ENCODE measurements at places on chromosomes 6 and 20.

DNA sequence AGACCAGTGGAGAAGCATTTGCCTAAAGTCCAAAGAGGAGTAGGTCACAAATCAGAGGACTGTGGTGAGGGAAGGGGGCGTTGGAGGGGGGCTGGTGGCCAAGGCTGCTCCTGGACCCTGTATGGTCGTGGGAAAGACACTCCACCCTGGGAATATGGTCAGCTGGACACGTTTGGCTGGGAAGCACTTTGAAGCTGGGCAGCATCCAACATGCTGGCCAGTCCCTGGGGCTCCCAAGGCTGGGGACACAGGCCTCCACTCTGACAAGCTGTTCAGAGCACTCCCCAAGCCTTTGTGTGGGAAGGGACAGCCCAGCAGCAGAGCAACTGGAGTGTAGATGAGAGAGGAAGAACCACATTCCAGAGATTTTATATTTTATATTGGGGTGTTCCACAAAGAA is 203.2 kb downstream of the ANKRD60 start:
- no peak for DNase-seq

- DNase-seq: no peak
These were observed 20.5 kb upstream of the ZNF133 start for GRCh38 chr20:18267815-18268214.

GRCh38 chr20:57247292-57247965 is 19.0 kb downstream of the BMP7 start:
- no peak for DNase-seq

DNA sequence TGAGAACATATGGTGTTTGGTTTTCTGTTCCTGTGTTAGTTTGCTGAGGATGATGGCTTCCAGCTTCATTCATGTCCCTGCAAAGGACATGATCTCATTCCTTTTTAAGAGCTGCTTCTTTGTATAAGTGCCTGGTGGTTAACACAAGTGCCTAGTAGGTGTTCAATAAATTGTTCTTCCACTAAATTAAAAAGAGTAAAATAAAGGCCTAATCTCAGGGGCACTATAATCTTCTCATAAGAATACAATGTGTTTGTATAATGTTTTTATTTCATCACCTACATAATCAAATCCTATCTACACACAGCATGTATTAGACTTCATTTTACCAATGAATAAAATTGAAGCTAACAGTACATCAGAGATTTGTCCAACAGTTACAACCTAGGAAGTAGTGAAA is 252.7 kb downstream of the KHDC1L start:
- no peak for DNase-seq

DNA sequence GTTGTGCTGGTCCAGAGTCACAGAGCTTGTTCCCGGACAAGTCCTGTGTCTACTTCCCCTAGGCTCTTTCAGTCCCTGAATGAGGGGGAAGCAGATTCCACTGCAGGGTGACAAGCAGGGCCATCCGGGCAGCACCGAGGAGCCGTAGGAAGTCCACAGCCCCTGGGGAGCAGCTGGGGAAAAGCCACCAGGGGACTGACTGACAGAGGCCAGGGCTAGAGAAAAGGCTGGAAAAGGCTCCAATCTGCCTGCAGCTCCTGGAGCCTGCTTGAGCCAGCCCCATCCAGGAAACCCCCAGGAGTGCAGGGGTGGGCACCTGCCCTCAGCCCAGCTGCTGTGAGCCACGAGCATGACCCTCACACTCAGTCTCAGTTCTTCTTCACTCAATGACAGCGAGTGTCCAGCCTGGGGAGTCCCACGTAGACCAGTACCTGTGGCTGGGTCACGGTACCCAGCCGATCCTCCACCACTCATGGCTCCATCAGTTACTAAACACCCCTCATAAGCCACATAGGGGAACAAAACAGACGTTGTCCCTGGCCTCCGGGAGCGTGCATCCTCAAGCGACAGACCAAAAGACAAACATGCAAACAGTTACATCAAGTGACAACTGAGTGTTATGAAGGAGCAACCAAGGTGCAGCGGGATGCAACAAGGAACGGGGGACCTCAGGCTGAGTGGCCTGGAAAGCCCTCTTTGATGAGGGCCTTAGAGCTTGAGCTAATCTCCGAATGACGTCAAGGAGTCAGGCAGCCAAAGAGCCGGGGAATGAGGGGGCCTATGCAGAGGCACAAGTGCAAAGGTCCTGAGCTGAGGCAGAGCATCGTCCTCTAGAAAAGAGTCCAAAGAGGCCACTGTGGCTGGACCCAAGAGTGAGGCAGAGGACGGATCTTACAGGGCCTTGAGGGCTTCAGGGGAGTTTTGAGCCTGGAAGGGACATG is 24.8 kb upstream of the VSTM2L start:
- DNase-seq: no peak

DNA sequence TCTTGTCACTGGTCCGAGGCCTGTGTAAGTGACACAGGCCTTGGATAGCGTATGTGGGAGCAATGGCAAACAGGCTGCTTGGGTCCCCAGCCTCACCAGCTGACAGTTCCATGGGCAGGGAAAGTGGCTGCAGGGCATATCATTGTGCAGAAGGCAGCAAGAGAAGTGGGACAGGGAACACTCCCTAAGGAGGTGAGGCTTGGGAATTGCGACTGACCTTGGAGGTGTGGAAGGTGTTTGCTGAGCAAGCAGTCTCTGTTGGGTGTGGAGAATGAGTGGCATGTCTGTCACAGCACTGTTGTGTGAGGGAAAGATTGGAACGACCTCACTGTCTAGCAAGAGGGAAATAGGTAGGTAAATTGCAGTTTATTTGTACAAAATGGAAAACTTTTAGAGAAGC is 16.8 kb downstream of the POFUT1 start:
- no peak for DNase-seq

DNA sequence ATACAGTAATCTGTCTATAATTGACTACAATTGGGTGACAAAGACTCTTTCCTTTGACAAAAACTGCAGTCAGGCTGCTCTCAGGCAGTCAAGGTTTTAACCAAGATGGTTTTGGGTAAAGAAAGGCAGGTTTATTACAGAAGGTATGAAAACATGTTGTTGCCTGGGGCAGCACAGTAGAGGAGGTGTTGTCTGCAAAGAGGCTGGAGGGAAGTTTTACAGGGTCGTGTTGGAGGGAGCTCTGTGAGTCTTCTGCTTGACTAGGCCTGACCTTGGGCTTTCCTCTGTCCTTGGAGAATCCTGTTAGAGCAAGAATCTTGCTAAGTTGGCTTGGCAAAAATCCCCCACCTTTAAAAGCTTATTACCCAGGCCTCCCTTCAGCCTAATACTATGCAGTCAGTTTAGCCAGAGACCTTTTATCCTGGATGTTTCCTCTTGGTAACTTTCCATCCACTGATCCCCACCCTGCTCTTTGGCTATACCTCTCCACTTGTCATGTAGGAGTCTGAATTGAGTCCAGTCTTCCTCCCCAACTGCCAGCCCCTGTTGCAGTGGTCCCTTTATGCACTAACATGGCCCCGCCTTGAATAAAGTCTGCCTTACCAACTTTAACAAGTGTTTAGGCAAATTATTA is 143.0 kb upstream of the SLC22A16 start:
- no peak for DNase-seq

DNA sequence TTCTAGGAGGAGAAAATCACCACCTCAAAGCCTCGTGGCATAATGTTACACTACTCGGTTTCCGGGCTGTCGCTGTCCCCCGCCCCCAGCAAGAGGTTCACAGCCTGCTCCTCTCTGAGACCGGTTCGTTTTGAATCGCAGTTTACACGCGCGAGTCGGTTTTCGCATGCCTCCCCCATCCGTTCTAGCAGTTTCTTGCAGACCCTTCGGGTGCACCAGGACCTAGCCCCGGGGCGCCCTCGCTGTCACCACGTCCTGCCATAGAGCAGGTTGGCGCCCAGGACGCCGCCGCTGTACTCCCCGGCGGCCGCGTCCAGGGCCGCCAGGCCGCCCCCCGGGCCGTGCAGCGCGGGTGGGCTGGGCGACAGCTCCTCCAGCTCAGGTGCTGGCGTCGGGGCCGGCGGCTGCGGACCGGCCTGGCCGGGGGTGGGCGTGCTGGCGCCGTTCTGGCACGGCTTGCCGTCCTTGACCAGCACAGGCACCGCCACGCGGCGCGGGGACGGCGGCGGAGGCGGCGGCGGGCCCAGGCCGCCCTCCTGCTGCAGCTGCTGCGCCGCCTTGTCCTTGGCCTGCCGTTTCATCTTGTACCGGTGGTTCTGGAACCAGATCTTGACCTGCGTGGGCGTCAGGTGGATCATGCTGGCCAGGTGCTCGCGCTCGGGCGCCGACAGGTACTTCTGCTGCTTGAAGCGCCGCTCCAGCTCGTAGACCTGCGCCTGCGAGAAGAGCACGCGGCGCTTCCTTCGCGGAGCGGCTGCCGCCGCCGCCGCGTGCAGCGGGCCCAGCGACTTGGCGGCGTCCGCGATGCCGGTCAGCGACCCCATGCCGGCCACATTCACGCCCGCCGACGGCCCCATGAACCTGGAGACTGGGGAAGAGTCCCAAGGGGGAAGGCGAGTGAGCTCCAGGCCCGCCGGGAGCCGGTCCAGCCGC is 1.4 kb downstream of the NKX2-4 start:
- DNase-seq: no peak

DNA sequence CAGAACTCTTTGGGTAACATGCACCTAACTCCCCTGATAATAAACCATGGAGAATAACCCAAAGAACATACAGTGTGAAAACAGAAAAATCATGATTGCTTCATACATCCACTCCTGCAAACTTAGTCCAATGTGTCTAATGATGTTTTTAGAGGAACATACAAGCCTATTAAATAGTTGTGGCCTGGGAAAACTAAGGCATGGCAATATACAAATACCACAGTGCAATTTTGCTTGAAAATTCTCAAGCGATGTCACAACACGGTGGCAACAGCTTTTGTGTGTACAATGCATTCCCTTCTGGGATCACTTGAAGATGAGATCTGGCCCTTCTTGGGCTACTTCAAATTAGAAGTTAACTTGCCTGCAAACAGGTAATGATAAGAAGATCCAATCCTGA is 16.7 kb downstream of the MAP3K5 start:
- no peak for DNase-seq

GRCh38 chr6:18343741-18344140 is 43.4 kb upstream of the RNF144B start:
- DNase-seq: peak; percentile 65

- DNase-seq: no peak
These were observed 560.8 kb upstream of the IMPG1 start for GRCh38 chr6:76633259-76633658.

GRCh38 chr6:146898069-146898887 is 299.5 kb downstream of the ADGB start:
- no peak for DNase-seq

DNA sequence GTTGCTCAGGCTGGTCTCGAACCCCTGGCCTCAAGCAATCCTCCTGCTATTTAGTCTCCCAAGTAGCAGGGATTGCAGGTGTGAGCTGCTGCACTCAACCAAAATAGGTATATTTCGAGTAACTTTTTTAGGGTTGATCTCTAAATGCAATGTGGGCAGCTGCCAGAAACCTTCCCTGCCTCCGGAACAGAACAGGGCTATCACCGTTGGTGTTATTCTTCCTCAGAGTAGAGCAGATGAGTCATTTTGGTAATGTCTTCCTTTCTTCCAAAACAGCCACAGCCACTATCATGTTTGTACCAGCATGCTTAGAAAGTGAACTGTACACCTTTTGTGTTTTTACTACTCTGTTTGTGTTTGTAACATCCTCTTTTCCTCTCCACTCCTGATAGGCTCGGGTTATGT is 44.1 kb downstream of the SNX9 start:
- no peak for DNase-seq

DNA sequence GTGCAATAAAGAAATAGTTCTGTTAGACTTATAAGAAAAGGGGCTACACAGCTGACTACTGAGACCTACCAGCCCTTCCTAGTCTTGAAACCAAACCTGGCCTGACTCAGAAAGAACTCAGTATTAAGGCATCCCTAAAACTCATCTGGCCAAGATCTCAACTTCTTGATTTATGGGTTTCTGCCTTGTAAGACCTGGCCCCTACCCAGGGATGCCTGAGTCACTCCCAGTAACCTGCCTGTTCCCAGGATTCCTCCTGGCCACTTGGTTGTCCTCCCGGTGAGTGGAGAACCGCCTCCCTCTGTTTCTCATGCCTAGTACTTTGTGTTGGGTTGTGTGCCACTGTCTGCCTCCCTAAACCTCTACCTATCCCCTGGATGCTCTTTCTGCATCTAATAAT is 189.4 kb upstream of the PREP start:
- DNase-seq: peak; percentile 65

DNA sequence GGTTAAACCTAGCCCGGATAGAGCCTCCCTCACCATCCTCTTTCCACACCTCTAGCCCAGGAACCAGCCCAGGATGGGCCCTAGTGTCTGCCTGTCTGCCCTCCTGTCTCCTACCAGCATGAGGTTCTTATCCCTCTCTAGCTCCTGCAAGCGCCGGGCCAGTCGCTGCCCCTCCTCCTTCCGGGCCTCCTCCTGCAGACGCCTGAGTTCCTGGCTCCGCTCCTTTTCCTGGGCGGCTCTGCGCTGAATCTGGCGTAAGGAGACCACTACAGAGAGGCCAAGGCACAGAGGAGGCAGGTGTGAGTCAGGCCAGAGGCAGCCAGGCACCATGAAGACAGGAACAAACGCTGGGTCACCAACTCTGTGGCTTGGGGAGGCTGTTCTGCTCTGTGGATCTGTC is 4.3 kb upstream of the PSORS1C2 start:
- no peak for DNase-seq

GRCh38 chr6:115643762-115644161 is 416.9 kb downstream of the FRK start:
- DNase-seq: peak; percentile 2

GRCh38 chr6:158916617-158917016 is 83.4 kb downstream of the RSPH3 start:
- DNase-seq: no peak

Measured in HS-5 (cell line).